CD4-positive, alpha-beta T cell treated with Interferon gamma for 1 hour (primary cell): ENCODE measurements at places on chromosomes 4 and X.

DNA sequence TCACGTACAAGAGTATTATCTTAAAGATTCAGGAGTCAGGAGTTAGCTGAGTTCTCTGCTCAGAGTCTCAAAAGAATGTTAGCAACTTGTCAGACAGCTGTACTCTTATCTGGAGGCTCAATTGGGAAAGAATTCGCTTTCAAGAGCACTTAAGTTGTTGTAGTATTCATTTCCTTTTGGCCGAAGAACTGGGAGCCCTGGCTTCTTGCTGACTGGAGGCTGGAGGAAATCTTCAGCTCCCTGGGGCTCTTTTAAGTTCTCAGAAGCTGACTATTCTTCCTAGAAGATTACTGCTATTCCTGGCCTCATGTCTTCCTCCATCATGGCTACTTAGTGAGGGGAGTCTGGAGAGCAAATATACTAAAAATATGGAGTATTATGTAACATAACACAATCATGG lies 587.2 kb downstream of the EPHA5 start:
- no peak for DNase-seq

DNA sequence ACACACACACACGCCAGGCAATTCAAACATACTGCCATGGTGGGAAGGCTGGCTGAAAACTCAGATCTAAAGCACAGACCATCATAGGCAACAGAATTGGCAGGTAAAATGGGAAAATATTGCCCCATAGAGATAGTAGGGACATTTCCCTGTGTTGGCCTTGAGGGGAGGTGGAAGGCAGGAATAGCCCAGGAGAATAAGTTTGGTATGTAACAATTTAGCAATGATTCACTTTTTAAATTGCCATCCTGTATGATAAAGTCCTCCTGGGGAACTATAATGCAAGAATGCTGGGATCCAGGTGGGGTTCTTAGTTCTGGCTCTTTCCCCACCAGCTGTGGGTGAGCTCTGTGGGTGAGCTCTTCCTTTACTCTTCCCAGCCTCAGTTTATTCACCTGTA lies 51.0 kb downstream of the ATXN3L start:
- DNase-seq, result no peak

DNA sequence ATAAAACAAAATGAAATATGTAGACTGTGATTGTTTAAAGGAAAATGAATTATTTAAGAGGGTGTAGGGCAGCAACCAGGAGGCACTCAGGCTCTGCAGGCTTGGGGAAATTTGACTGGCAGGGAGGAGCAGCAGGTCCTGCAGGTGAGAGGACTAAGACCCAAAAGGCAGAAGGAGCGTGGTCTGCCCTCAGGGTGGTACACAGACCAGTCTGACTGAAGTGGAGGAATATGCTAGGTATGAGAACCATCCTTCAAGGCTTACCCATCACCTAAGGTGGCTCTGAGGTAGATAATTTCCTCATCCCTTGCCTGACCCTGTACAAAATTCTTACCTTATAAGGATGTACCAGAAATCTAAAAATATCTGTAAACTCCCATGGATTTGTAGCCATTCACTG lies 261.3 kb upstream of the RASGEF1B start:
- no peak for DNase-seq

- DNase-seq, result no peak
These were observed 27.5 kb upstream of the PDGFC start for GRCh38 chr4:156999175-156999517.

DNA sequence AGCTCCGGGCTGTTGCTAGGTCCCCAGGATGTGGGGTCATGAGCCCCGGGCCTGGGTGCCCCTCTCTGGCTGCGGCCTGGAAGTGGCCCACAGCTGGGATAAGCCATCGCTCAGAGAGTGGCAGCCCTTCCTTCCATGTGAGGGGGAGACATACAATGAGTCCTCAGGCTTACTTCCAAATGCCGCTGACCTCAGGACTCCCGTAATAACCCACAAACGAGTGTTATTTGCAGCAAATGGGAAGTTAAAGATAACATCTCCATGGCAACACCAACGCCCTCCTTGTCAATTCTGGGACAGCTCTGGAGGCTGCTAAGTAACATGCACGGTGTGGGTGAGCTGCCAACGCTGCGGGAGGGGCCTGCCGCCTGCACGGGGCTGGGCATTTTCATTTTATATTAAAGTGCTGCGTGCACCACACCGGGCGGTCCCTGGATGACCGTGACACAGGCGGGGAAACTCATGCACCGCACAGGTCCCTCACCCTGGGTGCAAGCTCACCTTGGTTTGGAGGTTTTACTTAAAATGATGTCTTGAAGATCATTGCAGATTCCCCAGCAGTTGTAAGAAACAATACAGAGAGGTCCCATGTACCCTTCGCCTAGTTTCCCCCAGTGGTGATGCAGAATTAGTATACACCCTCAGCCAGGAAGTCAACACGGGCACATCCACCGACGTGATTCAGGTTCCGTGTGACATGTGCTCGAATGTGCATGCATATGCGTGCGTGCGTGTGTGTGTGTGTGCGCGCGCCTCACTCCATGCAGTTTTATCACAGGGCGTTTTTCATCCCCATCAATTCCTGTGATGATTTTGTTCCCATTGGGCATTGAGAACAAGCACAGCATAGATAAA lies 79.4 kb downstream of the ABLIM2 start:
- DNase-seq, result no peak

DNA sequence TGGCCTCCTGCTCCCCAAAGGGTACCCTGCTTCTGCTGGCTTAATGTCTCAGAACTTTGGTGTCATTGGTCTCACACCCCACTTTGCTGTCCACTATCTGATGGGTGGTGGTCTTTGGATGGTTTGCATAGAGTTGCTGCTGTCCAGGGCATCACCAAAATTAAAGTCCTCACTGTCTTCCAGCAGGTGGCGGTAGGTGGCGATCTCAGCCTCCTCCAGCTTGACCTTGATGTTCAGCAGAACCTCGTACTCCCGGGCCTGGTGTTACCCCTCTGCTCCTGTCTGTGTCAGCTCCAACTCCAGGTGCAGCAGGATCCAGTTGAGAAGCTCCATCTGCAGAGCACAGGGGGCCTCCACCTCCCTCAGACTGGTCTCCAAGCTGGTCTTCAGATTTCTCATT lies 1169.5 kb upstream of the PABPC4L start:
- no peak for DNase-seq

DNA sequence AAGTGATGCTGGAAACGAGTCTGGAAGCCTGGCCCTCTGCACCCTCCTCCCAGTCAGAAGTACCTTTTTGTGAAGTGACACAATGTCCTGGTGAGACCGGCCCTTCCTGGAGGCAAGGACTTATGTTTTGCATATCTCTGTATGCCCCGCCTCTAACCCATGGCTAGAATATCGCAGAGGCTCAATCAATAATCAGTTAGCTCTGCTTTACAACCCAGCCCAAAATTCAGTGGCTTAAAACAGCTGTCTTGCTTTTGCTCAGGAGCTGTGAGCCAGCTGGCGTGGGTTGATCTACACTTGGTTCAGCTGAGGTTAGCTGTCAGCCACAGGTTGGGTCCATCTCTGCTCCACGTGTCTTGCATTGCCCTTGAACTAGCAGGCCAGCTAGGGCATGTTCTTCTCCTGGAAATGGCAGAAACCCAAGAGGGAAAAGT lies 98.8 kb upstream of the METTL14 start:
- no peak for DNase-seq

GRCh38 chrX:27085346-27085745 lies 377.8 kb downstream of the PPP4R3C start:
- no peak for DNase-seq

DNA sequence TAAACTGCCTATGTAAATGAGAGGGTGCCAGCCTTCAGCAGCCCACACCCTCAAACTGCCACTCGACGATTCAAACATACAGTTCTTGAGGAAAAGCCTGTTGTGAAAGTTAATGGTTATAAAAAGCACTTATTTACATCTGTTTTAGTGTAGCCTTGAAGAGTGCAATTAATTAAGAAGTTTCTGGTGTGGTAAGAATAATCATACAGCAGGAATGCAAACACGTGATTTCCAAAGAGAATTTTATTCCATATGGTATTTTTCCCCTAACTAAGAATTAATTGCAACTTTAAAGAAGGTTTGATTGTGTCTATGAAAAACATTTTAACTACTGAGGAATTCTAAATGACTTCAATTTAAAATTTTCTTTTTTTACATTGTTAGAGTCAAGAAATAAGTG lies 176.3 kb upstream of the PITX2 start:
- DNase-seq, result no peak

DNA sequence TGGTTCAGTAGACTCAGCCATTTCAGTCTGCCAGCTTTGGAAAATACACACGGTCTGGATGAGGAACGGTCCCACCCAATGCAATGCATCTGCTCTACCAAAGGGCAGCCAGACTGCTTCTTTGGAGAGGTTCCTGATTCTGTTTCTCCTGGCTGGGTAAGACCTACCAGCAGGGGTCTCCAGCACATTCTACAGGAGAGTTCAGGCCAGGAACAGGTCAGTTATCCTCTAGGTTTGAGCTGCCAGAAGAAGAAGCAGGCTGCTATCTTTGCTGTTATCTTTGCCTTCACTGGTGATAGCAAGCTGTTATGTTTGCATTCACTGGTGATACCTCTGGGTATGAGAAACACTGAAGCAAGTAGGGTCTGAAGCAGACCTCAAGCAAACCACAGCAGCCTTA lies 45.5 kb upstream of the PBDC1 start:
- no peak for DNase-seq

GRCh38 chr4:93187892-93188291 lies 640.7 kb upstream of the ATOH1 start:
- no peak for DNase-seq

- no peak for DNase-seq
These were observed 72.9 kb downstream of the WDR44 start for GRCh38 chrX:118418811-118419251.

DNA sequence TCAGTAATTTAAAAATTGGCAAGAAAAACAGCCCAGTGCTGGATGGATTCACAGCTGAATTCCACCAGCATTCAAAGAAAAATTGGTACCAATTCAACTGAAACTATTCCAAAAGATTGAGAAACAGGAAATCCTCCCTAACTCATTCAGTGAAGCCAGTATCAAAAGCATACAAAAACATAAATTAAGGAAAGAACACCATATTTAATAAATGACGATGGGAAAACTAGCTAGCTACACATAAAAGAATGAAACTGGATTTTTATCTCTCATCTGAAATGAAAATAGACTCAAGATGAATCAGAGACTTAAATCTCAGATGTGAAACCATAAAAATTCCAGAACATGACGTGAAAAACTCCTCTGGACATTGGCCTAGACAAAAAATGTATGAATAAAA lies 516.8 kb upstream of the SPANXN1 start:
- DNase-seq, result no peak

GRCh38 chr4:66585767-66586166 lies 915.5 kb upstream of the EPHA5 start:
- DNase-seq, result no peak
